ENCODE measurements at places on chromosomes 7 and 10.

DNA sequence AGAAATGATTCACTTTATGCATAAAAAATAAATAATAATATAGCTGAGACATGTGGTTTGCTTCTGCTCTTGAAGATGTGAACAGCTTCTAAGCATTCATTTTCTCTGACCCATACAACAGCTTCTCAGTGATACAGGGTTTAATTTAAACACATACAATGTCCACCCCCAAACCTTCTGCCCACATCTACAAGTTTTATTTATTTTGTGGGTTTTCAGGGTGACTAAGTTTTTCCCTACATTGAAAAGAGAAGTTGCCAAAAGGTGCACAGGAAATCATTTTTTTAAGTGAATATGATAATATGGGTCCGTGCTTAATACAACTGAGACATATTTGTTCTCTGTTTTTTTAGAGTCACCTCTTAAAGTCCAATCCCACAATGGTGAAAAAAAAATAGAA, 17.2 kb downstream of the INHBA start:
- no peak for DNase-seq

GRCh38 chr7:140232957-140233917, 56.5 kb upstream of the KDM7A start:
- no peak for DNase-seq

- DNase-seq = no peak
Observed at GRCh38 chr10:20614911-20615310, 282.2 kb downstream of the NEBL start.

DNA sequence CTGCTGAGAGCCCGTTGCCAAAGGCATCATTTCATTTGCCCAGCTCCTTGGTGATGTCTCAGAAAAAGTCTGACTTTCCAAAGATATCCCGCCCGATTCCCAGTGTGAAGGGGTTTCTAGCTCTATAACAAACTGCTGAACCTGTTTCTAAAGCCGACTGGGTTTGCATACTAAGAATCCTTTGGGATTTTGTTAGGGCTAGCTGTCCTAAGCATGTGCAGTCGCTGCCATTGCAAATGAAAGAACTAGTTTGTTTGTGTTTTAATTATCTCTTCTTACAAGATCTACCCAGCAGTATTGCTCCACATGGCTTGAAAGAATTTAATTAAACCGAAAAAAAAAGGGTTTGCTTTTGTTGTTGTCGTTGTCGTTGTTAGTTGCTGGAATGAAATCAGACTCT, 476.6 kb downstream of the GATA3 start:
- no peak for DNase-seq

DNA sequence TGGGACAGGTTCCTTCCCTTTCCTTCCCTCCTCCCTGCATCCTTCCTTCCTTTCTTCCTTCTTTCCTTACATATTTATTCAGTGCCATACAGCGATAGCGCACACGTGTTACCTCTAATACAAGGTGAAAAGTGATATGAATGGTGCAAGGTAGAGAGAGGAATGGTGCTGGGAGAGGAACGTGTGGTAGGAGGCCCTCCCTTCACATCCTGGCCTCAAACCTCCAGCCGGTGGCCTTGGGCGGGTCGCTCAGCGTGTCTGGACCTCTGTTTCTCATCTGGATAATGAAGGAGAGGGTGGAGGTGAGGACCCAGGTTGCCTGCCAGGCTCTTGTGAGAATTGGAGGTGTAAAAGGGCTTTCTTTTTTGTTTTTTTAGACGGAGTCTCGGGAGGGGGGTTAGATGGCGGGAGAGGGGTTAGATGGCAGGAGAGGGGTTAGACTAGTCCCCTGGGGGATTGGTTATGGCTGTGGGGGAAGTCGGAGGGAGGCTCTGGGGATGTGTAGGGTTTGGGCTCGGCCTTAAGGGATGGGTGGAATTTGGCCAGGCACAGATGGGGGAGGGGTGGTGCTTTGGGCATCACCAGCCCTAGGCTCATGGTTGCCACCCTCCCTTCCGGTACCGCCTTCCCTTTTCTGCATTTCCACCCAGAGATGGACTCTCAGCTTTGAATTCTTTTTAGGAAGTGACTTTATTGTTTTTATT, 14.9 kb downstream of the CHST3 start:
- no peak for DNase-seq

- no peak for DNase-seq
Observed at GRCh38 chr7:144503215-144503614, 99.7 kb upstream of the NOBOX start.

- no peak for DNase-seq
Observed at GRCh38 chr7:101537935-101538595, 91.0 kb downstream of the MYL10 start.

GRCh38 chr7:131538813-131539179, 17.6 kb downstream of the PODXL start:
- no peak for DNase-seq

- no peak for DNase-seq
Observed at GRCh38 chr7:132381742-132382472, 194.4 kb downstream of the PLXNA4 start.

- DNase-seq = no peak
Observed at GRCh38 chr7:124956160-124956559, 26.5 kb upstream of the POT1 start.

DNA sequence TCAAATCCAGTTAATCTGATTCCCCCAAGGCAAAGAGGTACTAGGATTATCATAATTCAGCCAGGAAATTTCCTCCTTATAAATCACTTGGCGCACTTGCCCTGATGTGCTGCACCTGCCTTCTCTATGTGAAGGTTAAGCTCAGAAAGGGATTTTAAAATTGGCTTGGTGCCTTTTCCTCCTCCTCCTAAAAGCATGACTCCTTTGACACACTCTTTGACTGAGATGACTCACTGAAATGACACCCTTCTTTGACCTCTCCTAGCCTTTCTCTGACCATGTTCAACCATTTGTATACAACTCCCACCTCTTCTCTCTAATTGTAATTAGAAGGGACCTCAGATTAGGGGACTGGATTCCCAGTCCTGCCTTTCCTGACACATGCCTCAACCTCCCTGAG, 46.5 kb downstream of the ABLIM1 start:
- no peak for DNase-seq

DNA sequence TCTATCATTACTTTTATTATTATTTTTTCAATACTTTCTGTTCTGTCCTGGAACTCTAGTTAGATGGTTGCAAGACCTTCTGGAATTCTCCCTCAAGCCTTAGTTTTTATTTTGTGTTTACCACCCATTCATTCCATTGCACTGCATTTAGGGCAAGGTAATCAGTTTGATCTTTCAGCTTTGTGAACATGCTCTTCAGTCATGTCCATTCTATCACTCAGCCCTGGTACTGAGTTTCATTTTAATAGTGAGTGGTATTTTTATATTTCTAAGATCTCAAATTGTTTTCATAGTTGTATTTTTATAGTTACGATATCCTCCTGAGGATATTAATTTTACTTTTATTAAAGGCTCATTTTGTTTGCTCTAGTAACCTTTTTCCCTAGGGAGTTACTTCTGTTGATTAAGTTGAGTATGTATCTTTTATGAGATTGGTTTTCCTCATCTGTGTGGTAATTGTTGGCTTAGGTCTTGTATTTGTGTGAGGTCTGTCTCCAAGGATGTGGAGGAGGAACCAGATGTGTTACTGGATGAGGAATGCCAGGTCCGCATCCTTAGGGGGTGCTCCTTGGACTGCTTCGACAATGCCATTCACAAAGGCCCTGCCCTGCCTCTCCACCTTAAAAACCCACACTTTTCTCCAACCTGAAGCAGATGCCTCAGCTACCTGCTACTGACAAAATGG, 46.7 kb upstream of the RAB18 start:
- no peak for DNase-seq

DNA sequence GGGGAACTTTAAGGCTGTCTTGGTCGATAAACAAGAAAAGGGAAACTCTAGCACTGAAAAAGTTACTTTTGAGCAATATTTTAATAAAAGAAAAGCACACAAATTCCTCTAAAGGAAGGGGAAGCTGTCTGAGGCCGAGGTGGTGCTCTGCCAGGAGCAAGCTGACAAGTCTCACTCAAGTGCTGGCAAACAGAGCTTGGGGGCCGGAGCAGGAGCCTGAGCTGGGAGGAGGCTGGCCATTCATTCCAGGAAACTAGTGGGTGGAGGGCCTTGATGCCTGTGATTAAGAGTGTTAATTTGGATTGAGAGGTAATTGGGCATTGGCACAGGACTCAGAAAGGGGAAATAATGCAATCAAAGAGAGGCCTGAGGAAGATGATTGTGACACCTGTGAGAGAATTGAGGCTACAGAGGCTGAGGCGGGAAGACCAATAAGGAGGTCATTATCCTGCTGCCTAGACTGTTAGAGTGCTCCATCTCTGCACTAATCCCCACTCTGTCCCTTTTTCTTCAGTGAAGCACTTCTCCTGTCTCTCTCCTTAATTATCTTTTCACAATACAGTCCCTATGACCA, 154.9 kb upstream of the COL1A2 start:
- no peak for DNase-seq

DNA sequence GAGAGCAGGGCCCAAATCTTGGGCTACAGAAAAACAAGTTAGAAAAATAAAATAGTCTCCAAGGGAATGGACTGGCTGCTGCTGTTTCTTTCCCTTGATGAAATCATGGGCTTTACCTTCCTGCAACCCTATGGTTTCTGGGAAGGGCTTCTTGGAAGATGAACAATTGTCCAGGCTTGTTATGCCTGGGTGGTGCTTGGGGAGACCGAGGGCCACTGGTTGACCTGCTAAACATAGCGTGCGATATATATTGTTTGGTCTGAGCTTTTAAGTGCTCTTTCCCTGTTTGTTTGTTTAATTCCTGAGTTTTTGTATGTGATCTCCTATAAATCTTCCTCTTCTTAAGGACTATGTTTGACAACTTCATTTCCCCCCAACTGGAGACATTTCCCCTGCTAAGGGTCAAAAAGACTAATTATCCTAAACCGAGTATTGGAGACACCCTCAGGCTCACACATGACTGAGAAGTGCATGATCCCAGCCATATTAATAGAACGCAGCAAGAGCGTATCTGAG, 37.9 kb downstream of the SLC25A28 start:
- no peak for DNase-seq

DNA sequence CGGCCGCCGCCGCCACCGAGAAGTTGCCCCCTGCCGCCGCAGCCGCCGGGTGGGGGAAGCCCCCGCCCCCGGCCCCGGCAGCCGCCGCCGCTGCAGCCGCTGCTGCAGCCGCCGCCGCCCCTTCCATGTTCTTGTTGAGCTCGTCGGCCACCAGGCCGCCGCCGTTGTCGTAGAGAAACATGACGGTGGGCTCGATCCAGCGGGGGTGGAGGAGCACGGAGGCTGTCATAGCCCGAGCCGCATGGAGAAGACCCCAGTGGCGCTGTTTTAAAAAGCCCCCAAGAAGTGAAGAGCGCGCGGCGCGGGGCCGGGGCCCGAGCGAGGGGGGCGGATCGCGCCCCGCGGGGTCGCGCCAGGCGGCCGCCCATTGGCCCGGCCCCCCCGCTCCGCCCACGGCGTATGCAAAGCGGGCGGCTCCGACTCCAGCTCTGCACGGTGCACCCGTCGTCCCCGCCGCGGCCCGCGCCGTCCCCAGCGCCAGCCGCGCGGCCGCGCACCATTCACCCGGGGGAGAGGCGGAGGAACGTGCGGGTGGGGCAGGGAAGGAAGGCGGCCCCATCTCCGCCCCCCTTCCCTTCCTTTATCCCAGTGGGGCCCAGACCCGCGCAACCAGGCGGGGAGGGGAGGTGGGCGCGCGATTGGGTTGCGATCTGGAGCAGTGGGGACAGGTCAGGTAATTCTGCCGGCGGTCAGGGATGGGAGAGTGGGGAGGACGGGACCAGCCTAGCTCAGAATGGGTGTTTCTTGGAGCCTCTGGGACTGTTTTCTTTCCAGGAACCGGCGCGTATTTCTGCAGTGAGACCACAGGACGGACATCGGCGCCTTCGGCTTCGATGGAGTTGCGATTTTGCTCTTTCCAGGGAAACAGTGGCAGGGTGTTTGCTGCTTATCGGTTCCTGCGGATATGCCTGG, at the start of gene HOXA13:
Gene HOXA13, minus strand, starts transcription at position 243 of the 912 bp plus-strand sequence. Its CDS starts 14 bp downstream, at position 229.
- DNase-seq = no peak

DNA sequence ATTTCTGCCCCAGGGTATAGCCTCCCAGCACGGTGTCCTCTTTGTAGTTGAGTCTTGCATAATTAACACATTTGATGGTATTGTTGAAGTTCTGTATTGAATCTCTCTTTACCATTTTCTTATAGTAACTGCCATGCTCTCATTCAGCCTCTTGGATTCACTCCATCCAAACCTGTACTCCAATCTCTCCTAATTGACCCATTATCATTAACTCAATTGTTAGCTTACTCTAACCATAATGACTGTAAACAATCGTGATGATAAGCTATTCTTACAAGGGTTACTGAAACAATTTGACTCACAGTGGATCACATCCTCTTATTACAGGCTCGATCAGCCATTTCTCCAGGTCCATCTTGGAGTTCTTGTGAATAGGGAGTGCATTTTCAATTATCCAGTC, 191.9 kb upstream of the AGK start:
- no peak for DNase-seq

DNA sequence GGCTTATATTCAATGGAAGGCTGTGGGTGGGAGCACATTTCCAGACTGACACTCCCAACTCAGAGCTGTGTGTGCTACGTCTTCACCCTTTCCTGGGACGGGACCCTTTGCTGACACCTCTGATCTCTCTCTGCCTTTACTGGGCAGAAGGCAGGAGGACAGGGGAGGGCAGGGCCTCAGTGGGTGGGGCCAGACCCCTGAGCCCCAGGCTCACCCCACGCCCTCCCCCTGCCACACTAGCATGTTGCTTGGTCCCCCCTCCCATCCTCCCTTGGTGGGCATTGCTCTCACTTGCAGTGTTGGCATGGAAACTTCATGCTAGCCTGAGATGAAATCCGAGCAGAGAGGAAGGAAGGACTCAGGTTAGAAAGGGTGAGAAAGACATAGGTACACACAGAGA, 18.4 kb downstream of the TMEM273 start:
- no peak for DNase-seq

Measured in SK-N-MC (cell line).